RPMI7951 (cell line): ENCODE measurements at places on chromosomes 3 and 15. TPM values are rescaled to one million over a fixed set of nuclear protein-coding genes. Genes with fewer than 3 reads are reported as not detected.
A peak's percentile ranks its signal among the peaks of the same experiment; 100 is the strongest.

GOLGA6B gene
- total RNA-seq = not detected in 2 replicates

ST8SIA2 gene
- total RNA-seq = 15.1 and 20.4 TPM in 2 replicates

DNA sequence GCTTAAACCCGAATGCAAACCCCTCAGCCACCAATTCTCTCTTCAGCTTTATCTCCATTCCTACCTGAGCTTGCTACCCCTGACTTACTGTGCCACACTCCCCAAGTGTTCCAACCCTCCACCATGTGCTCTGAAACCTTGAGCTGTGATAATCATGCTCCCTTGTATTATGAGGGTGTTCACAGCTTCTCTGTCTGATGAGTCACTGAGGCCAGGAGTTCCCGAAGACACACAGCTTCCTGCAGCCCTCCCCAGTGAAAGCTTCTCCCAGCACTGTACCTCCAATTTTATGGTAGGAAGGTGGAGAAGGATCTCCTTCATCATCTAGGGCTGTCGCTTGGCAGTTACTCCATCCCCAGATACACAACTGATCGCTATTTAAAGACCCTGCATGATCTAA lies 24.9 kb downstream of the STAC start:
- no peak for DNase-seq

DNA sequence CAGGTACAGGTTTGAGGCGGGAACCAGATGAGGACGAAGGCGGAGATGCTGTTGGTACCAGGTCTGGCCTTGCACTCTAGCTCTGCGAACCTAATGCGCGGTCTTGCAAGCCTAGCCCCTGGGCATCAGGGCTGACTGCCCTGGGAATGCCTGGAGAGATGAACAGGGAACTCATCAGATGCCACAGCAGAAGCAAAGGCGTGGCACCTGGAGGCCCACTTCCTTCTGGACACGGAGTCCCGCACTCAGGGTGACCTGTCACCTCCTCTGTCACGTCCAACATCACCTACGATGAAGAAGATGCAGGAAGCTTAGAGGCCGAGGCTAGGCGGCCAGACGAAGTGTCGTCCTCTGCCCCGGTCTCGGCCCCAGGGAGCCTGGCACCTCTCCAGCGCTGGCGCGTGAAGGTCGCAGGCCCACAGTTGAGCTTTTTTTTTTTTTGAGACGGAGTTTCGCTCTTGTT lies 9.4 kb downstream of the RPLP1 start:
- peak; percentile 45 for DNase-seq

DNA sequence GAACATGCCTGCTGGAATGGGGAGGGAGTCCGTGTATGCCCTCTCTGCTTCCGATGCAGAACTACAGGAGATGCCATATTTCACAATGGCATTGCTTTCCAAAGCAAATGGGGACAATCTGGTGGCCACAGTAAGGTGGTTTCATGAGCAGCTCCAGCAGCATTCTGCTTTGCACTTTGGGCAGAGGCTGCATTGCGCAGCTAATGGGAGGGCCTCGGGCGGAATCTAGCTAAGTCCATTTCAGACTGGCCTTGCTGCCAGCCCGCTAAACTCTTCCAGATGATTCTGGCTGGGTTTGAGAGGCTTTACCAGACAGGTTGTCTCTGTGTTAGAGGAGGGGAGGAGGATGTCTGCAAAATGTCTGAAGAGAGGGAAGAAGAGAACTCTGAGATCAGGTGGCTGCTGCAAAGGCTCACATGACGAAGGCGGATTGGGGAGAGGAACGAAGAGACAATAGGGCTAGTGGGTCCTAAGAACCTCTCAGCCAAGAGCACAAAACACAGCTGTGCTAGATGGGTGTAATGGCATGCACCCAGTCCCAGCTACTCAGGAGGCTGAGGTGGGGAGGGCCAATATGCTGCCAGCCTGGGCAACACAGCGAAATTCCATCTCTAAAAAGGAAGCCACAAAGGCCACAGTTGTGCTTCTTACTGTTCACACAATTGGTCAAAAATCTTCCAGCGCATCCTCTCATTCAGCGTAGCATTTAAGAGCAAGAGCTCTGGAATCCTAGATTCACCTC lies 63.7 kb downstream of the BDH1 start:
- no peak for DNase-seq

PLA1A gene
- 0.20 TPM in 1 of 2 replicates, not detected in the other for total RNA-seq

DNA sequence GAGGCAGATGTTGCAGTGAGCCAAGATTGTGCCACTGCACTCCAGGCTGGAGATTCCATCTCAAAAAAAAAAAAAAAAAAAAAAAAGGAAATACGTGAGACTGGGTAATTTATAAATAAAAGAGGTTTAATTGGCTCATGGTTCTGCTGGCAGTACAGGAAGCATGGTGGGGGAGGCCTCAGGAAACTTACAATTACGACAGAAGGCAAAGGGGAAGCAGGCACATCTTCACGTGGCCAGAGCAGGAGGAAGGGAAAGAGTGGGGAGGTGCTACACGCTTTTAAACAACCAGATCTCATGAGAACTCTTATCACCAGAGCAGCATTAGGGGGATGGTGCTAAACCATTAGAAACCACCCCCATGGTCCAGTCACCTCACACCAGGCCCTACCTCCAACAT lies 138.2 kb upstream of the IL12A start:
- no peak for DNase-seq

- peak; percentile 3 for DNase-seq
Observed at GRCh38 chr3:129732200-129732876, 125.9 kb upstream of the PLXND1 start.

GRCh38 chr3:143476965-143477640 lies 357.5 kb downstream of the CHST2 start:
- no peak for DNase-seq

HYAL1 gene
- total RNA-seq = 0.29 and 0.72 TPM in 2 replicates

GRCh38 chr3:87575550-87575949 lies 299.2 kb upstream of the POU1F1 start:
- DNase-seq = no peak

CACNA1D gene
- total RNA-seq = 0.12 TPM in 1 of 2 replicates, not detected in the other

GRCh38 chr3:159852821-159853505 lies 135.7 kb upstream of the IL12A start:
- DNase-seq = peak; percentile 60

- no peak for DNase-seq
Observed at GRCh38 chr3:149833241-149833640, 20.2 kb downstream of the RNF13 start.

GRCh38 chr3:43259626-43260025 lies 26.7 kb upstream of the SNRK start:
- DNase-seq = peak; percentile 47

FGF7 gene
- total RNA-seq = 2.0 and 3.2 TPM in 2 replicates

DNA sequence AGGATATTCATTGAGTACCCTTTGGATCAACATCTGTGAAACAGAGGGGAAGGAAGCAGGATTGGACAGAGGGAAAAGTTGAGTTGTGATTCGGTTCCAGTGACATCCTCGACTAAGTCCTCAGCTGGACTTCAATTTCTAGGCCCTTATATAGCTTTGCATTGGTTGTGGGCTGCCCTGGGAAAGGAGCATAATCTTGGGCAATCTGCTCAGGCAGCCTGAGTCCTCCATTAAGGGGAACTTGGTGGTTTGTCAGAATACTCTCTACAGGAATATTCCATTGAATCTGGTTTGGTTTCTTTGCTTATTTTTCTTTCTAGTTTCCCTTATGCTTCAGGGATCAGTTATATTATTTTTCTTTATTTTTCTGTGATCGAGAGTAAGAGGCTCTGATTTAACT lies 94.1 kb downstream of the TCF12 start:
- no peak for DNase-seq

DNA sequence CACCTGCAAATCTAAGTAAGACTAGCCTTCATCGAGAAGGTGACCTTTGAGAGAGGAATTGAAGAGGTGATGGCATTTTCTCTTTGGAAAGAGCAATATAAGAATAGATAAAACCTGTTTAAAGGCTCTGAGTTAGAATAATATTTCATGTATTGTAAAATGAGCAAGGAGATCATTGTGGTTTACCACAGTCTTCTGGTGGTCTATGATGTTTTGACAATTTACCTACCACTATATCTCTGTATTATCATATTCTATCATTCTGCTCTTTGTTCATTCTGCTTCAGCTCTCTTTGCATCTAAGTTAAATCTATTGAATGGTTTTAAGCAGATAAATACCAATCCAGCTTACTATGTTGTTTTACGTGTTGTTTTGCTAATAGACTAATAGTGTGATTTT lies 982.3 kb downstream of the SI start:
- no peak for DNase-seq

DTWD1 gene
- total RNA-seq = 58.5 and 60.3 TPM in 2 replicates

USP4 gene
- total RNA-seq = 12.9 and 14.5 TPM in 2 replicates

- peak; percentile 60 for DNase-seq
Observed at GRCh38 chr3:16103472-16103871, 71.0 kb upstream of the GALNT15 start.

CMTM8 gene
- not detected in 2 replicates for total RNA-seq

ATP8B4 gene
- 0.29 and 0.36 TPM in 2 replicates for total RNA-seq

DNA sequence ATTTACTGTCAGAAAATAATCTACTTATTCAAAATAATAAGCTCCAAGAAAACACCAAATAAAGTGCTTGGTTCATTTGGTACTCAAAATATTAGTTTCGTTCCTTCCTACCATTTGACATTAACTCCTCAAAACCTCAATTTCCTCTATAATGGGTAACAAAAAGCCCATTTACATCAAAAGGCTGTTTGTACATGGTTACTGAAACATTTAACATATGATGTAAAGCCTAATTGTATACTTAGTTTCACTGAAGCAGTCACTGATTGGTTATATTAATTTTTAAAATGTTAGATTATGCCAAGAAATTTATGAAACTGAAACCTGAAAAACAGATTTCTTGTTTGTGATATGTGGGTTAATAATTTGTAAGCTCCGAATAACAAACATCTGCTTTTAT lies 14.7 kb downstream of the XRN1 start:
- DNase-seq = no peak

GOLGA8J gene
- not detected in 2 replicates for total RNA-seq

- DNase-seq = no peak
Observed at GRCh38 chr15:67976506-67977073, 77.5 kb upstream of the PIAS1 start.

DNA sequence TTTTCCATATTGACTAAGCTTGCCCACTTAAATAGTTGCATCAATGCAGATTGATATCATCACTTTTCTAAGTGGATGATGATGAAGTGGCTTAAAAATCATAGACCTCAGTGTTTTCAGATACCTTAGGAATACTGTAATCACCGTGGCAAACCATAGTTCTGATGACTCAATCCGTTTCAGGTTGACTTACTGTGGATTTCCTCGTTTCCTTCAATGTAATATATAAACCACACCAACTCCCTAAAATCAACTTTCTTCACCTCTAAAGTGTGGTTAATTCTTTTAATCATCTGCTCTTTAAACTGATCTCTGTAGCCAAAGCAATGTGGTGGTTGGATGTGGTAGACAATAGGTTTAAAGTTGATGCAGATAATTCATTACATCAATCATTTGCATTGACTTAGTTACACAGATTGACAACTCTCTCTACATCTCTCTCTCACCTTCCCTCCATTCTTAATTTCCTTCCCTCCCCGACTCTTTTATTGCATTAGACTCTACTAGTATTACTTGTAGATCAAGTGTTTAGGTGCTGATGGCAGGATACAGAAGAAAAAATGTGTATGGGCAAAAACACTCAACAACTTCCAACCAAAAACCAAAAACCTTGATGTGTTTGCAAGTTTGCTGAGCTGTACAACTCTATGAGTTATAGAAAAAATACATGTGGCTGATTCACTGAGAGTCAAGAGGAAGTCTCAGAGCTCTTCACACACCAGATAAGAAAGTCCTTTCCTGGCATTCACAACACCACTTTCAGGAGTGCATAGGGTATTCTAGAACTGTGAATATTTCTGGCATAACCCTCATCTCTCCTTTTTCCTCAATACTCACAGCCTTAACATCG lies 243.5 kb downstream of the NFKBIZ start:
- DNase-seq = no peak

SLC28A1 gene
- total RNA-seq = not detected in 2 replicates

SLC12A1 gene
- 0.10 TPM in 1 of 2 replicates, not detected in the other for total RNA-seq
